Epithelial cell of esophagus (primary cell): ENCODE measurements at places on chromosomes 3 and 15.
A peak's percentile ranks its signal among the peaks of the same experiment; 100 is the strongest.

- DNase-seq: no peak
Observed at GRCh38 chr15:88710027-88710715, 71.4 kb downstream of the ISG20 start.

DNA sequence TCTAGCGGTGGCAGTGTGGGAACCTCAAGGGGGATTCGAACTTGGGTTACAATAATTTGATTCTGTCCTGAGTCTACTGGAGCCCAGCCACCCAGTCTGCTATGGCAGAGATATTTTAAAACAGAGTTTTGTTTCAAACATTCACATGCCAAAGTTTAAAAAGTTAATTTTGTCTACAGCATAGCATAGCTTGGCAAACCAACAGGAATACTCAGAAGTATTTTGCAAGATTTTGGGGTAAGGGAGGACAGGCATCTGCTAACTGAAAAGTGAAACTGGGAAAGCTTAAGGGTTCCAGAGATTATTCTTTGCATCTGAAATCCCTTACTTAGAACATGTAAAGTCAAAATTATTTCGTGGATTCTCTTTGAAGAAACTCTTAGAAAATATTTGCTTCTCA lies 6.6 kb downstream of the ARID3B start:
- DNase-seq: no peak

GRCh38 chr15:96232335-96232734 lies 98.2 kb upstream of the NR2F2 start:
- no peak for DNase-seq

- DNase-seq: peak; percentile 71
Observed at GRCh38 chr3:143832433-143832832, 15.8 kb downstream of the SLC9A9 start.

DNA sequence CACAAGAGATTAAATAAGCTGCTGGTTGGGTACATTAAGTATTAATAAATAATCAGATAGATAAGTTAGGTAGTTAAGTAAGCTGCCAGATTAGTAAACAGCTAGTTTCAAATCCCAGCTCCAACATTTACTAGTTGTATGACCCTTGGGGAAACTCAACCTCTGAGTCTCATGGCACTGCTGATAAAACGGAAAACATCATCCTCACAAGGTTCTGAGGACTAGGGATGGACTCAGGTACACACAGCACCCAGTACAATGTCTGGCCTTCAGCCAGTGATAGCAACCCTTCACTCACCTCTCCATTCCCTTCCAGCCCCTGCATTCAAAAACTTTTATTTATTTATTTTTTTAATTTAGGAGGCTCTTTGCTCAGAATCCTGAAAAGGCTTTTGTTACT lies 32.3 kb downstream of the B3GNT5 start:
- DNase-seq: no peak

GRCh38 chr3:161682715-161683114 lies 186.1 kb downstream of the OTOL1 start:
- DNase-seq: peak; percentile 3

DNA sequence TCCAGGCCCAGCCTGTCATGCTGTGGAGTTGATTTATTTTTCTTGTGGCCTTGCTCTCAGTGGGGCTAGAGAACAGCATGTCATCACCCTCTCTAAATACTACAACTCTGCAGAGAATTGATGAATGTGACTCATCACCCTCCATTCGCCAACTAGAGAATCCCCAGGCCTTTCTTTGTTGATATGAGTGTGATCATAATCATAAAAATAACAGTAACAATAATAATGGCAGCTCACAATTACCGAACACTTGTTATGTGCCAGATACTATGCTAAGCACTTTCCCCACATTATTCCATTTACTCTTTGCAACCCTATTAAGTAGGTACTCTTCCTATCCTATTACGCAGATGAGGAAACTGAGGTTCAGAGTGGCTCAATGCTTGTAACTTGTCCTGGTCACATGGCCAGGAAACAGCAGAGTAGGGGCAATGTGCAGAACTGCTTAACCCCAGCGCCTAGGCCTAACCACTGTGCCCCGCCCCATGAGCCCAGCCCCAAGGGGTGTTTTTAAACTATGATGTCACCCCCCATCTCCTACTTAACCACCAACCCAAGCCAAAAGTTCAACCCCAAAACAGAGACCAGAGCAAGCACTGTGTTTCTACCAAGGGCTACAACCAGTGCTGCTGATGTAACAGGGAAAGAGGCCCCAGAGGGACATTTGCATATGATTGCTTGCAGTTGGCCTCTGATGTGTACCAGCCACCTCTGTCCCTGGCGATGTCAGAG lies 104.5 kb downstream of the ADCY5 start:
- no peak for DNase-seq

- no peak for DNase-seq
Observed at GRCh38 chr3:74516019-74516418, 98.4 kb downstream of the CNTN3 start.

DNA sequence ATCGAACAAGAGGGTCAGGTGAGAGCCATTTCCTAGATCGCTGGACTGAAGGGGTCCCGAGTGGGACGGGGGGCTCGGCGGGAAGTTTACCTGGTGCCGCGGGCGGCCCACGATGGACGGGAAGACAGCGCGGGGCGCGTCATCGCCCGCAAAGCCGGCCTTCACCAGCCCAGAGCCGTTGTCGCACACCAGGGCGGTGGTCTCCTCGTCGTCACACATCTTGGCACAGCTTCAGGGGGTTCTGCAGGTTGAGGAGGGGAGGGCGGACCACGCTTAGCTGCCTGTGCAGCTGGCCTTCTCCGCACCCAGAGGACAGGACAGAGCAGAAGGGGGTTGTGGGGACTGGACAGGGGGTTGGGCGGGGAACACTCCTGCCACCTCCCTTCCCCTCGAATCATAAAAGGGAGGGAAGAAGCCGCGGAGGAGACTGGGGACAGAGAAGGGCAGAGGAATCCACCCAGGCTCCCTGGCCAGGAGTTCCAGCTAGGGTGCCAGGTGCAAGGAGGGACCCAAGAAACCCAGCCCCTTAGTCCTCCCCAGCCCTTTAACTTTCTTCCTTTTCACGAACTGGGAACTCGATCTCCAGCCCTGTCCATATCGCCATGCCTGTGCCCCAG lies 651 bp downstream of the ACTC1 start:
- no peak for DNase-seq

DNA sequence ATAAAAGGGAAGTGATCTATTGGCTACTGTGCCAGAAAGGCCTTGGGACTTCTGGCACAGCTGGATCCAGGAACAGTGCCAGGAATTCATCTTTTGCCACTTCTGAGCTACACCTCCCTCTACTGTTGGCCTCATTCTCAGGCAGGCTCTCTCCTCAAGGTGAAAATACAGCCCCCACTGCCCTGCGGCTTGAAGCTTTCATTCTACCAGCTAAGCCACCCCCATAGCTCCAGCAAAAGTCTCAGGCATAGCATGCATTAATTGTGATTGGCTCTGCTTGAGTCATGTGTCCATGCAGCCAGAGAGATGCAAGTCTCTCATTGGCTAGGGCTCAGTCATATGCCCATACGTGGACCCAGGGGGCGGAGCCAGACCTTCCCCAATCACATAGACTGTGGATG lies 142.4 kb downstream of the TPRA1 start:
- DNase-seq: no peak

GRCh38 chr15:90512276-90512675 lies 17.4 kb upstream of the CRTC3 start:
- no peak for DNase-seq

- DNase-seq: peak; percentile 42
Observed at GRCh38 chr3:111681661-111682426, 86.7 kb upstream of the ZBED2 start.

- DNase-seq: peak; percentile 97
Observed at GRCh38 chr3:185807445-185808068, 17.3 kb downstream of the IGF2BP2 start.

GRCh38 chr3:65493938-65494337 lies 544.8 kb downstream of the MAGI1 start:
- DNase-seq: no peak

GRCh38 chr15:79860661-79861060 lies 36.2 kb downstream of the MTHFS start:
- DNase-seq: no peak

GRCh38 chr15:69533522-69533921 lies 80.9 kb downstream of the RPLP1 start:
- no peak for DNase-seq

DNA sequence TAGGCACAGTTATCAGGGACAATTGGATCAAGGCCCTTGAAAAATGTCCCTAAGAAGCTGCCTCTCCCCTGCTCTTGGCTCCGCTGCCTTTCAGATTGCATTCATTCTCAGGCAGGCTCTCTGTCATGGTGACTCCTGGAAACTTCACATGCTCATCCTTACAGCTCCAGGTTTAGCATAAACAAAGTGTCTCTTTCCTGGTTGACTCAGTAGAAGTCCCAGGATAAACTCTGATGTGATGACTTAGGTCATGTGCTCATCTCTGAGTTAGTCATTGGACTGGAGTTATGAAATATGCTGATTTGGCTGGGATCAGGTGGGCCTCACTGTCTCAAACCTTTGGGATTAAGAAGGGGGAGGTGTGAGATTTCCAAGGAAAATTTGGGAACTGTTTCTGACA lies 243.8 kb downstream of the ZNF621 start:
- DNase-seq: peak; percentile 74

DNA sequence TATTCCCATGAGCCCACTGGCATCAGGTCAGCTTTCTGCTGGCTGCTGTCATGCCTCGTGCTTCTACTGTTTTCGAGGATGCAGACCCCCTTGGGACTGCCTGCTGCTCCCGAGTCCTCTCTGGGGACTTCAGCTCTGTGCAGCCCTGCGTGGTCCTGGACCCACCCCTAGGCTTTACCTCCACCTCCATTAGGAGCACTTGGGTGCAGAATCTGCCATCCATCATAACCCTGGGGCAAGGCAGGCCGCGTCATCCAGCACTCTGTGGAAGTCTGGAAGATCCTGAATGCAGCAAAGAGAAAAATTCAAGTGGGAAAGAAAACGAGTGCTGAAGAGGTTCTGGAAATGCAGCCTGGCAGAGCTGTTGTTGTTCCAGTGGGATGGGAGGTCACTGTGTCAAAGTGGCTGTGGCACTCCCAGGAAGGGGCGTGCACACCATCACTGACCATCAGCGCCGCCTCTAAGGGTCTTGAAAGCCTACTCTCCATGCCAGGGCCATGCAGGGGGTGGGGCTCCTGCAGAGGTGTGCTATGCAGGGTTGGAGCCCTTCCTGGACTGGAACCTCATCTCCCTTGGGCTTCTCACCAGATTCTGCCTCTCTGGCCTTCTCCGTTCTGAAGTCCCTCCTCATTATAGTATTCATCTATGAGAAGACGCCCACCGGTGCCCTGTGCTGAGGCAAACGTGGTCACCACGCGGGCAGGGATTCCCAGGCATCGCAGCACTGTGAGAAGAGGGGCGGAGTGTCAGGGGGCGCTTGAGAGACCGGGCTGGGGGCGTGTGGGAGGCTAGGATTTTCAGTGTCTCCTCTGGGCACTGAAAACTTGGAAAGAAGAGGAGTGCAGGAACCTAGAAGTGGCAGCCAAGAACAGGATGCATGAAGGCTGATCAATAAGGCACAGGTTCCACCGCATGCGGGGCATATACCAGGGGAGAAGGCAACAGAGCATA lies 12.5 kb downstream of the EPB42 start:
- DNase-seq: no peak

DNA sequence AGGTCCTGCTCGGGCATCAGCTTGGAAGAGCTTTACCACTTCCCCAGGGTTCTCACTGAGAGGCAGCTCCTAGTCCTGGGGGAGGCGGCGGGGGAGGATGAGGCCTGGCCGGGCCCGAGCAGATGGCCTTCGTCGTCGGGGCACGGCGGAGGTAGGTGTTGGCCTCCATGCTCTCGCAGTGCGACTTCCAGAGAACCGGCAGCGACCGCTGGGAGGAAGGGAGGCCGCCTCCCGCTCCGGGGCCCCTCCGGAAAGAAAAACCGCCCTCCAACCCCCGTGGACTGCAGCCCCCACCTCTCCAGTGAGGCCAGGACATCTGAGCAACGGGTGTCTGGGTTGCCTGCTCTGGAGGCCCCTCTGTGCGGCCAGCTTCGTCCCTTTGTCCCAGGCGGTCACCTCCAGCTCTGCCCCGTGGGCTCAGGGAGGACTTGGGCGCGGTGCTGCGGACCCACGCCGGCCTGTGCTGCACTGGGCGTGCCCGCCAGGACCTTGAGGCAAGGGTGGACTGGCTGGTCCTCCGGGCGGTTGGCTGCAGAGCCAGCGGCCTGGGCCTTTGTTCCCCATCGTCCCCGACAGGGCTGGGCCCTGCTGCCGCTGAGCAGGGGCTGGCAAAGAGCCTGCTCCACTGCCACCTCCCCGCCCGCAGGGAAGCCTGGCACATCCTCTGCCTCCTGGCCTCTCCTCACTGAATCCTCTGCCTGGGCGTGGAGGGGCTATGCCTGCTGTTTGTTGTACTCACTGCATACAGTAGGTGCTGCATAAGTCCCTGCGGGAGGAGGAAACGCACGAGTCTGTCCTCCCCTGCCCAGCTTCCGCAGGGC lies 13.6 kb upstream of the GP9 start:
- no peak for DNase-seq

GRCh38 chr3:13277860-13278531 lies 142.1 kb downstream of the NUP210 start:
- DNase-seq: peak; percentile 15

- no peak for DNase-seq
Observed at GRCh38 chr3:127033171-127033570, 50.3 kb downstream of the PLXNA1 start.

GRCh38 chr3:154314152-154314551 lies 10.1 kb downstream of the DHX36 start:
- DNase-seq: no peak
